Heart right ventricle (tissue), 16 donors: ENCODE measurements at places on chromosomes 16 and 17. TPM values are rescaled to one million over a fixed set of nuclear protein-coding genes. Genes with fewer than 3 reads are reported as not detected.

DNA sequence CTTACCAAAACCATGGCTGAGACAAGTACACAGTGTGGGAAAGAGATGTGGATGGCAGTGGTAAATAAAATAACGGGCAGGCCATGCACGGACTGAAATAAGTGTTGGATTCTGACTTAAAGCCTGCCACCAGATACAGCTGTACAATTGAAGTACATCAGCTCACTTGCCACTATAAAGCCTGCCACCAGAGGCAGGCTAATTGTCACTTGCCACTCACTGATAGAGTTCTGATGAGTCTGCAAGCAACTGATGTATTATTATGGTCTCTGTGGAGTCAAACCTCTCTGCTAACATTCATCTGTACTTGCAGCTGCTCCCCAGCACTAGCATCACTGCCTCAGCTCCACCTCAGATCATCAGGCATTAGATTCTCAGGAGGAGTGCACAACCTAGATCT is 93.0 kb downstream of the CYTH1 start:
- no peak overlapping the region for H3K27ac ChIP-seq
- no peaks in the 10 kb centered on the region for H3K4me1 ChIP-seq
- H3K36me3 ChIP-seq, result no peaks in the 10 kb centered on the region
- H3K27me3 ChIP-seq, result no peaks in the 10 kb centered on the region

PLXDC1 gene
- 16.9 TPM for total RNA-seq

KRT9 gene
- not detected for total RNA-seq

DNA sequence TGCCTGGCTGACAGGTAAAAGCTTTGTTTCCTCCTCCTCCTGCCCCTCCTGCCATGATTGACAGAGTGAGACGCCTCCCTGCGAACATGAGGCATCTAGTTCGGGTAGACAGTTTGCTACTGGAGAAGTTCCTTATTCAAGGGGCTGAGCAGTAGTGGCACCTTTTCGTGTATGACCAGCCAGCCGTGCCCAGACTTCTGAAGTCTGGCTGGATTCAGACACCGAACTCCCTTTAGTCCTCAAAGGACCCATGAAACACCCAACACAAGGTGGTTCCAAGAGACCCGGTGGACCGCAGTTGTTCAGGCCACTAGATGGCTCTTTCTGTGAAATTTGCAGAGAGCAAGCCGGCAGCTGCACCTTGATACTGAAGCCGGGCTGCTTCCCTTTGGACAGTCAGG is 192.8 kb downstream of the XYLT1 start:
- H3K4me1 ChIP-seq, result no peaks in the 10 kb centered on the region
- H3K27me3 ChIP-seq, result no peaks in the 10 kb centered on the region
- H3K27ac ChIP-seq, result no peak overlapping the region
- DNase-seq, result no peak
- no peak overlapping the region for H3K4me3 ChIP-seq
- no peaks in the 10 kb centered on the region for H3K36me3 ChIP-seq

KCTD19 gene
- total RNA-seq, result not detected
